ENCODE measurements at places on chromosomes 16 and 17.
A peak's percentile ranks its signal among the peaks of the same experiment; 100 is the strongest.

GRCh38 chr17:50653738-50654137, 19.1 kb downstream of the ABCC3 start:
- DNase-seq, result no peak

GRCh38 chr17:81400154-81400977, 5.1 kb downstream of the BAHCC1 start:
- peak; percentile 84 for DNase-seq

DNA sequence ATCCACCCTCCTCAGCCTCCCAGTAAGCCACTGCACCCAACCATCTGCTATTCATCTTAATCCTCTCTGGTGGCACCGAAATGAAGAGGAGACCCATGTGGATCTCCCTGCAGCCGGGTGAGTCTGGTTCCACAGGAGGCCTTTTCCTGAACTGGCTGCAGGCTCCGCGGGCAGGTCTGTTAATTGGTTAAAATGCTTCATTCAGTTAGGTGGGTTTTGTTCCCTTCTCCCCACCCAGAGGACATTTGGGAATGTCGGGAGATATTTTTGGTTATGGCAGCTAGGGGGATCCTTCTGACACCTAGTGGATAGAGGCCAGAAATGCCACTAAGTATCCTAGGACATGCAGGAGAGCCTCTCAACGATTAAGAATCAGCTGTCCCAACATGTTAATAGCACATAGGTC, 16.7 kb downstream of the C16orf54 start:
- peak; percentile 85 for DNase-seq

- DNase-seq, result no peak
Observed at GRCh38 chr16:85266857-85267256, 154.6 kb upstream of the CIBAR2 start.

DNA sequence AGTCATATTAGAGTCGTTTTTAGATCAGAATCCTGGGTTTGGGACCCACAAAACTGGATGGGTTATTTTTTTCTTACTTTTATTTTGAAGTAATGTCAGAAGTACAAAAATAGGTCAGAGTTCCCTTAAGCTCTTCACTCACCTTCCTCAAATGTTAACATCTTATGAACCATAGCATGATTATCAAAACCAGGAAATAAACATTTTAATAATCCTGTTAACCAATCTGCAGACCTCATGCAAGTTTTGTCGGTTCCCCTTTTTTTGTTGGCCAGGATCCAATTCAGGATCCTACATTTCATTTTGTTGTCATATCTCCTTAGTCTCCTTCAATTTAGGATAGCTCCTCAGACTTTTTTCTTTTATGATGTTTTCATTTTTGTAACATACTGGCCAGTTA, 162.0 kb downstream of the CHD9 start:
- no peak for DNase-seq

GRCh38 chr17:63150490-63150889, 184.5 kb downstream of the TANC2 start:
- DNase-seq, result no peak

Data from SK-MEL-5 (cell line).